ENCODE measurements at places on chromosomes 1 and 21.

DNA sequence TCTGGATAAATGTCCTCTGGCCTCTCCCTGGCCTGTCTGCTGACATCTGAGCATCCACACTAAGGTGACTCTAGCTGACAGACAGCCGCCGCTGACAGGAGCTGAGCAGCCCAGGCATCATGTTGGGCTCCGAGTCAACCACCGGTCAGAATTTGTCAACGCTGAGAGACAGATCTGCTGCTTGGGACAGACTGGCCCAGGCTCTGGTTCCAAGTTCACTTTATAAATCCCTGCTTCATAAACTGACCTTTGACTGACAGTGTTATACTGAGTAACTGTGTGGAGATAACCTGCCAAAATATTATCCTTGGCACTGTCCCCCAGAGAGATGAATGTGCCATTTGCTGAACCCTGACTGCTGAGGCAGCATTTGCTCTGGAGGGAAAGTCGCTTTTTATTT, 616.7 kb downstream of the NPHP4 start:
- DNase-seq: no peak

- DNase-seq: no peak
Observed at GRCh38 chr1:16046842-16047241, 3.3 kb downstream of the CLCNKB start.

GRCh38 chr1:84377480-84378095, 20.7 kb upstream of the DNASE2B start:
- no peak for DNase-seq

DNA sequence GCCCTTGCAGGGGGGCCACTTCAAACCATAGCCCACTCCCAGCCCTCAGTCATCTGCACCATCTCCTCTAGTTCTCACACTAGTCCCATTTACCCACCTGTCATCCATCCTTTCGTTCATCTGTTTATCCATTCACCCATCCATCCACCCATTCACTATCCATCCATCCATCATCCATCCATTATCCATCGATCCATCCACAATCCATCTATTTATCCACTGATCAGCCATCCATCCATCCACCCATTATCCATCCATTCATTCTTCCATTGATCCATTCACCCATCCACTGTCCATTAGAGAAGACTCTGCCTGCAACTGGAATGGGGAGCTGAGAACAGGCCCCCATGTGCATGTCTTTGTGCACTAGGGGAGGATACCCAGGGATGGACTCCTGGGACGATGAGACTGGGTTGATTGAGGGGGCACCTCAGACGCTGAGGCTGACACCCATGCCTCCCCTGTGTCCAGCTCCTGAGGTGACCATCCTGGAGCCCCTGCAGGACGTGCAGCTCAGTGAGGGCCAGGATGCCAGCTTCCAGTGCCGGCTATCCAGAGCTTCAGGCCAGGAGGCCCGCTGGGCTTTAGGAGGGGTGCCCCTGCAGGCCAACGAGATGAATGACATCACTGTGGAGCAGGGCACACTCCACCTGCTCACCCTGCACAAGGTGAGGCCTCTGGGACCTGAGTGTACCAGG, 97.9 kb downstream of the TRIM11 start:
- no peak for DNase-seq

DNA sequence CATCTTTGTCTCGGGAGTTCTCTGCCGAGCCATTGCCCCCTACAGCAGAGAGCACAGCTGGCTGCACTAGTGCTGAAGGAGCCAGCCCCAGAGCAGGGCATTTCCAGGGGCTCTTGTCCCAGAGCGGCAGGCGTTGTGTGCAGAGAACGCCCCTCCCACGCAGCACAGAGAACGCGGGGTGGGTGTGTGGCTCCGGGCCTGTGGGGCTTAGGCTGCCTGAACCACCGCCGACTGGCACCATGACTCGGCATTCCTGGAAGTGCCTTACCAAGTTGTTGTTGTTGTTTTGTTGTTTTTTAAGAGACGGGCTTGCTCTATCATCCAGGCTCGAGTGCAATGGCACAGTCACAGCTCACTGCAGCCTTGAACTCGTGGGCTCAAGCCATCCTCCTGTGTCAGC, 15.8 kb upstream of the DIP2A start:
- DNase-seq: no peak

DNA sequence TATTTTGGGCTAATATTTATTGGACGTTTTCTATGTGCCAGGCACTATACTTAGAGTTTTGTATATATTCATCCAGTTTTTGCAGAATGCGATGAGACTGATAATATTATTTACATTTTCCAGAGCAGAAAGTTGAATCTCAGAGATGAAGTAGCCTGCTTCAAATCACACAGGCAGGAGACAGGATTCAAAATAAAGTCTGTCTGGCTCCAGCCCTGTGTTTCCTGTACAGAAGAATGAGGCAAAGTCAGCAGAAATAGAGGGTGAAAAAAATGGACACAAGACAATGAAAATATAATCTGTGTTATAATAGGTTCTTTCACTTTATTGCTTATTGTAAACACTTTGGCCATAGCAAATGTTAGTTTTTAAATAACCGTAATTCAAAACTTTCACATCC, 107.2 kb downstream of the CYYR1 start:
- no peak for DNase-seq

DNA sequence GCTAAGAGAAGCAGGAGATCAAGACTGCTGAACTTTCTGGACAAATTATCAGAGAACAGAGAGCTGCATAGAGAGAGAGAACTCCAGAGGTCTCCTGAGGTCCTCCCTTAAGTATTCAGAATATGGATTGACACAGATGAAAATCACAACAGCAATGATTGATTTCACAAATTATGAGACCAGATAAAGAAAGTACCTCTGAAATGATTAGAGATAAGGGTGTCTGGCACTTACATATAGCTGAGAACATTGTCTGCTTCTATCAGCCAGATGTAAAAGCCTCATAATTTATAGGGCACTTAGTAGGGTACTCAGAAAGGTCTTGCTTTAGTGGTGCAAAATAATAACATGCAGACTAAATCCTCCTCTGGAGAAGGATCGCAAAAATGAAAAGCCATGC, 1301.8 kb downstream of the BRINP3 start:
- no peak for DNase-seq

DNA sequence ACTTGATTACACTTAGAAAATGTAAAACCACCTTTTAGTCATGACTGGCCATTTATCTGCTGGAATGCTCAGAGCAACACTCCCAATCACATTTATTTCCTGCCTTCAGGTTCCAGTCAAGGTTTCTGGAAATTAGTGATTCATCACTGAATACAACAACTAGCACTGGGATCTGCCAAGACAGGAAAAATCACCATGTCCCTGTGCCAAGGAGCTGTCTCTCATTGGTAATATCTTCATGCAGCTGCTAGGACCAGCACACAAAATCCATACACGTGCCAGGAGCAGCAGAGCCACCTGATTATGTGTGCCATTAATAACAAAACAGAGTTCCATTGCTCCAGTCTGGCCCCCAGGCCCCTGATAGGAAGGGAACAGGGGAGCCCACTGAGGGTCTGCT, 194.6 kb downstream of the TNR start:
- no peak for DNase-seq

- no peak for DNase-seq
Observed at GRCh38 chr1:77776007-77776700, 3.3 kb upstream of the MIGA1 start.

GRCh38 chr1:215215846-215216245, 133.3 kb downstream of the KCNK2 start:
- no peak for DNase-seq

All from stimulated activated CD4-positive, alpha-beta T cell treated with anti-CD3 and anti-CD28 coated beads, TNF-alpha, amount 100 ng/mL, for 48 hours (primary cell).